Omental fat pad (tissue), 4 donors: ENCODE measurements at places on chromosomes 3 and 15.

- no peak for DNase-seq
Observed at GRCh38 chr15:83380059-83380458, 67.1 kb upstream of the SH3GL3 start.

GRCh38 chr15:72456684-72457083 lies 17.4 kb upstream of the ARIH1 start:
- DNase-seq, result no peak

DNA sequence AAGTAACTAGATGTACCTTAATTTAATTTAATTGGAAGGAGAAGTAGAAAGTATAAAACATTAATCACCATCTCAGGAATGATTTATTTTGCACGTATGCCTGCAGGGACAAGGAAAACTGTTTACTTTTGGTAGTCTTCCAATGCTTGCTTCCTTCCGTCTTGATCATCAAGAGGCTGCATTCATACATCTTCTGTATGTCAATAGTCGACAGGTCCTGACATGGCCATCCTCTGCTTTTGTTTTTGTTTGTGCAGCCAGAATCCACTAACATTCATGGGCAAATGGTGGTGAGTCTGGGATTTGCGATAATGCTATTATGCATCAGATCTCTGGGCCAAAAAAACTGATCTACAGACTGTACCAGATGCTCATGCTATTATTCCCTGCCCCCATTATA lies 56.6 kb upstream of the ZPLD1 start:
- no peak for DNase-seq

GRCh38 chr15:35170207-35170606 lies 85.1 kb upstream of the NANOGP8 start:
- no peak for DNase-seq

DNA sequence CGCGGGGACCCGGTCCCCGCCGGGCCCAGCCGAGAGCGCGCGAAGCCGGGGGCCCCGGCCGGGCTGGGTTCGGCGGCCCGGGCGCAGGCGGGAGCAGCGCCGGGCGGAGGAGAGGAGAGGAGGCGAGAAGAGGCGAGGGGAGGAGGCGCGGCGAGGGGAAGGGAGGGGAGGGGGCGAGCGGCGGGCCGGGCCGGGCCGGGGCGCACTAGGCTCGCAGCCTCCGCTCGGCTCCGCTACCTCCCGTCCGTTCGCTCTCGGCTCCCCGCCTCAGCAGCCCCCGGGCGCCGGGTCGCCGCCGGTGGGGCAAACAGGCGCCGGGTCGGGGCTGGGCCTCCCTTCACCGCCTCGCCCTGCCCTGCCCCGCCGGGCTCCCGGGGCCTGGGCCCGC lies 351 bp downstream of the INSYN1 start:
- no peak for DNase-seq

- DNase-seq, result no peak
Observed at GRCh38 chr3:52436500-52437149, 8.3 kb downstream of the SEMA3G start.

DNA sequence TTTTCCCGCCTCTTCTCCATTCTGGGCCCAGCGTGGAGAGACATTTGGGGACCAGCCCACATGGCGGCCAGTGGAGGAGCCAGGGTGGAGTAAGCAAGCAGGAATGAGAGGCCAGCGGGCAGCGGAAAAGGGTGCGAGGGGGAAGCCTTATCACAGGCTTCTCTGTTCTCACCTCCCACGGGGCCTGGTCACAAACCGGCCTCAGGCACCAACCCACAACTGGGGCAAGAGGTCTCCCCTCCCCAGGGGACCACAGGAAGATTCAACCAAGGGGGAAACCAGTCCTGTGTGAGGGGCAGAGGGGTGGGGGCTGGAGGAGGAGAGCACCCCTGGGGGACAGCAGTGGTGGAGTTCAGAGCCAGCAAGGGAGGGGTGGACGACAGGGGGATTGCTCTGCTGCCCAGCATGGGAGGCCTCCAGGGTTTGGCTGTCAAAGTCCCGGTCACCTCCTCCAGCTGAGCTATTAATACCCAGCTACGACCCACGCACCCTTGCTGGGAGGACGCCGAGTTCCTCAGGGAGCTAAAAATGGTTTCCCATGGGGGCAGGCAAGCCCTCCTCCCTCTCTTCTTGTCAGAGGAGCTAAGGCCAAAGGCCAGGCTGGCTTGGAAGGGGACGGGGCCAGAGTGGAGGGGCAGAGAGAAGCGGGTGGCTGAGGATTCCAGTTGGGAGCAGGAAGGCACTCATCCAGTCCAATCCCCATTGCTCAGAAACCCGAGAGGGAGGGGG lies 23.8 kb upstream of the RPL29 start:
- no peak for DNase-seq

GRCh38 chr15:79003896-79004295 lies 59.0 kb upstream of the CTSH start:
- DNase-seq, result no peak

- no peak for DNase-seq
Observed at GRCh38 chr3:9916346-9916733, 558 bp upstream of the IL17RC start.

DNA sequence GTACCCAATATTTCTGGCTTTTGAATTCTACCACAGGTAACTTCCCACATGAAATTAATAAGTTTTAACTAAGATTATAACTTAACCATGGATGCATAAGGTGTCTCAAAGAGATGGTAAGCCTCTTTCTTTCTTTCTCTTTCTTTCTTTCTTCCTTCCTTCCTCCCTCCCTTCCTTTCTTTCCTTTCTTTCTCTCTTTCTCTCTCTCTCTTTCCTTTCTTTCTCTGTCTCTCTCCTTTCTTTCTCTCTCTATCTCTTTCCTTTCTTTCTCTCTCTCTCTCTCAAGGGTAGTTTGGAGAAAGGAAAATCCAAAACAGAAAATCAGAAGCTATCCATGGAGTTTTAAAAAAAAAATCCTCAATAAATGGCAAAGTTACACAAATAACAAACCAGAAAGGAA lies 10.4 kb upstream of the MTMR14 start:
- no peak for DNase-seq

GRCh38 chr3:126337980-126338651 lies 19.1 kb downstream of the KLF15 start:
- DNase-seq, result no peak

- DNase-seq, result no peak
Observed at GRCh38 chr15:68729789-68730411, 90.8 kb downstream of the ANP32A start.

DNA sequence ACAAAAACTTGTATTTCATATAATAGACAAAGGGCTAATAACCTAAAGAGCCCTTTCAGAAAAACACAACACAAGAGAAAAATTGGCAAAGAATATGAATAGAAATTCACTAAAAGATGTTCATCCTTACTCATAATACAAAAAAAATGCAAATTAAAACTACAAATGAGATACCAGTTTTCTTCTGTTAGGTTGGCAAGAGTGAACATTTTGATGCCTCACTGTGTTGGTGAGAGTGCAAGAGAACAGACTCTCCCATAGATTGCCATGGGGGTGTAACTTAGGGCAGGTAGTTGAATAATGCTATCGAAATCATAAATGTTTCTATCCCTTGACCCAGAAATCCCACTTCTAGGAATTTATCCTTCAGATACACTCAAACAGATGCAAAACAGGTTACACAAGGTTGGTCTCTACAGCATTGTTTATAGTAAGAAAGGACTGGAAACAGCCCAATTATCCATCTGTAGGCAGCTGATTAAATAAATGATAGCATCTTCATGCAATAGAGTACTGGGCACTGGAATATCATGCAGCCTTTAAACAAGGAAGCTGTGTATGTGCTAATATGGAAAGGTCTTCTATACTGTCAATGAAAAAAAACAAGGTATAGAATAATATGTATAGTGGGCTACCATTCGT lies 146.3 kb downstream of the TLE3 start:
- DNase-seq, result no peak

DNA sequence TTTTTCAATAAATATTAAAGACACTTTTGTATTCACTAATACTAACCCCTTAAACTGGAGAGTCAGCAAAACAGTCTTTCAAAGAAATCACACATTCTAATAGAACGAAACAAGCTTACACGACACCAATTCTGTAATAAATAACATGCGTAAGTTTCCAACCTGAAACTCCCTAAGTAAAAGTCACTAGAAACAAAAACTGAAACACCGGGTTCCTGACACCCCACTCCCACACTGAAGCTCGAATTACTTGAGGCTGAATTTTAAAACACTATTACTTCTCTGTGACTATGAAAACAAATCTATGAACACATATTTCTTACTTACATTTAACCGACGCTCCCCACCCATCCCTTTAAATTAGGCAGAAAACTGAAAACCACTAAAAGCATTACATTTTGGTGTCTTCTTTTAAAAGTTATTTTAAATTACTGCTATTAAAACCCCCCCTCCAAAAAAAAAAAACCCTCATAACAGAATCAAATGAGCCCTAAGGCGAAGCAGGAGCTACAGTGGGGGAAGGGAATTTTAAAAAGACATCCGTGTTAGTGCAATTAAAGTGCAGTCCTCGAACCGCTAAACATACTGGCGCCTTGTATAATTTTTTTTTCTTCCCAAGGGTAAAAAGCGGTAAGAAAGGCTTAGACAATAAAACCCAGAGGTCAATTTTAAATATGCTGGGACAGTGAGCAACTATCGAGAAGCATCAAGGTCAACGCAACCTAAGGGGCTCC lies 878 bp downstream of the SPPL2A start:
- DNase-seq, result no peak

- no peak for DNase-seq
Observed at GRCh38 chr3:50926868-50927267, 252.1 kb downstream of the DOCK3 start.

- no peak for DNase-seq
Observed at GRCh38 chr15:65819563-65819960, 27.5 kb upstream of the DENND4A start.

DNA sequence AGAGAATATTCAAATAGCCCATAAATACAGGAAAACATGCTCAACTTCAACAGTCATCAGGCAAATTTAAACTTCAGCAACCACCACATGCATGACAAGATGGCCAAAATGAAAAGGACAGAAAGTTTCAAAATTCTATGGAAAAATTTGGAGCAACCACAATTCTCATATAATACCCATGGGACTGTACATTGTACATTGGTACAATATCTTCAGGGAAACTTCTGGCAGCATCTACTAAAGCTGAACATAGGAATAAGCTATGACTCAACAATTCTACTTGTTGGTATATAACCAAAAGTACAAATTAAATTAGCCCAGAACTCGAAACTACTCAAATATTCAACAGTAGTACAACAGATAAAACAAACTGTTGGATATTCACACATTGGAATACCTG lies 847.6 kb downstream of the TBL1XR1 start:
- no peak for DNase-seq

- no peak for DNase-seq
Observed at GRCh38 chr3:100230710-100231109, 30.1 kb upstream of the TBC1D23 start.

- no peak for DNase-seq
Observed at GRCh38 chr3:161568671-161569070, 72.1 kb downstream of the OTOL1 start.

- peak; percentile 21 for DNase-seq
Observed at GRCh38 chr3:52432691-52433141, 12.2 kb downstream of the SEMA3G start.

DNA sequence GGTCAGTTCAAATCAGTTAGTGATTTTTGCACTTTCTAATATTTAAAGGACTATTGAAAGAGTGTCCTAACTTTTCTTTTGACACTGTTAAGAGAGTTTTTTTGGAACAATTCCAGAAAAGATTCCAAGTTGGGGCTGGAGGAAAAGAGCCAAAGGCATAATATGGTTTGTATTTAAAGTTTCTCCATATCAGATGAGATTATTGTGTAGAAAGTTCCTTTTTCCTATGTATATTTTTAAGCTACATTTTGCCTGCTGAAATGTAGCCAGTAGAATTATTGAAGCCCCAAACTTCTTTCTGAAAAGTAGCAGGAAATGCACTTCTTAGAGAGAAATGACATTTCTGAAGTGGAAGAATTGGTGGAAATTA lies 136.5 kb upstream of the TSC22D2 start:
- no peak for DNase-seq

GRCh38 chr3:72329354-72329753 lies 518.9 kb downstream of the SHQ1 start:
- no peak for DNase-seq

DNA sequence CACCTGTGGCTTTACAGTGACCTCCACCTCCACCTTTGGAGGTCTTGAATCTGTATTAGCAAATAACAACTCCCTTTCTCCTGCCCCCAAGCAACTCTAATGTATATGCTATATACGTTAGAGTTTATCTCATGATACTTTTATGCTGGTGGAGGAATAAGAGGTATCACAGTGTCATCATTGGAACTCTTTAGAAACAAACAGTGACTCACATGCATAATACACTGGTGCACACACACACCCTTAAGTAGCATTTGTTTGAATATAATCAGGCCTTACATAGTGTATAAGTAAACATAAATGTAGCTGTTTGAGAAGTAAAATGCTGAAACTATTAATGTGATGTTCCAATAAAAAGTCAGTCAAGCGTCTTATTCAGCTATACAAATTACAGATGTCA lies 280.2 kb upstream of the C2CD4B start:
- no peak for DNase-seq

- DNase-seq, result no peak
Observed at GRCh38 chr15:98080791-98081190, 120.3 kb downstream of the ARRDC4 start.

DNA sequence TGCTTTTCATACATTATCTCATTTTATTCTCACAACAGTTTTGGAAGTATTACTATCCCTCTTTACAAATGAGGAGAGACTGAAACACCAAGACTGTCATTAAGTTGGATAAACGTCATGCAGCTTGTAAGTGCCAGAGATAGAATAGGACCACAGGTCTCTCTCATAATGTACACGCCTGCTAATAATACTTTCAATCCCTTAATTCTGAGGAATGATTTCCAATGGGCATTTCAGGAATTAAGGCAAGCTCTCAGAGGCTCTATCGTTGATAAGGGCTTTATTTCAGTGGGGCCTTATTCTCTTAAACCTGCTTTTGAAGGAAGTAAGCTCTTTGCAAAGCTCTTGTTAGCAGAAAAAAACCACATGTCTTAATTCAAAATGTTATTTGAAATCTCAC lies 229.1 kb downstream of the NFKBIZ start:
- no peak for DNase-seq

- no peak for DNase-seq
Observed at GRCh38 chr15:35256551-35256950, 171.5 kb upstream of the NANOGP8 start.

- DNase-seq, result no peak
Observed at GRCh38 chr15:60062826-60063225, 58.7 kb downstream of the FOXB1 start.

- no peak for DNase-seq
Observed at GRCh38 chr15:39874890-39875549, 45.0 kb downstream of the GPR176 start.

DNA sequence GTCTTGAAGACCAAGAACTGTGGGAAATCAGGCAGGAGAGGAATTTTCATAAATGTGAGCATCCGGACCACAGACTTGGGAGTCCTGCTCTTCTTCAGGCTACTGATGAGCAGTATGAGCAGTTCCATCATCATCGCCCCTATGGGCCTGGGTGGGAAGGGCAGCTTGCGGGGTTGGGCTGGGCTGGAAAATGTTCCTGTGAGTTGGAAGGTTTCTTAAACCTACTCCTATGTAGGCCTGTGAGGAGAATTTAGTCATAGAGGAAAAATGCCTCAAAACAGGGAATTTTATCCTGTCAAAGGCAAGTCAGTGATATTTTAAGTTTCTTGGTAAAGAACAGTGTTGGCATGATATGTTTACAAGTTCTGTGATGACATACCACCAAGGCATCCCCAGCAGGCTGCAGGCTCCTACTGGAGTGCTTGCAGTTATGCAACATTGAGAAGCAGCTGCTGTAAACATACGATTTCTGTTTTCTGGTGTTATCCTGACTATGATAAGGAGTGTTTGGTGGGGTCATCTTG lies 10.3 kb downstream of the MASP1 start:
- DNase-seq, result no peak
